GM23248 (cell line): ENCODE measurements at places on chromosomes 3 and 15.

- peak; percentile 48 for DNase-seq
Measured at GRCh38 chr3:129023909-129024308, 22.8 kb downstream of the EFCC1 start.

DNA sequence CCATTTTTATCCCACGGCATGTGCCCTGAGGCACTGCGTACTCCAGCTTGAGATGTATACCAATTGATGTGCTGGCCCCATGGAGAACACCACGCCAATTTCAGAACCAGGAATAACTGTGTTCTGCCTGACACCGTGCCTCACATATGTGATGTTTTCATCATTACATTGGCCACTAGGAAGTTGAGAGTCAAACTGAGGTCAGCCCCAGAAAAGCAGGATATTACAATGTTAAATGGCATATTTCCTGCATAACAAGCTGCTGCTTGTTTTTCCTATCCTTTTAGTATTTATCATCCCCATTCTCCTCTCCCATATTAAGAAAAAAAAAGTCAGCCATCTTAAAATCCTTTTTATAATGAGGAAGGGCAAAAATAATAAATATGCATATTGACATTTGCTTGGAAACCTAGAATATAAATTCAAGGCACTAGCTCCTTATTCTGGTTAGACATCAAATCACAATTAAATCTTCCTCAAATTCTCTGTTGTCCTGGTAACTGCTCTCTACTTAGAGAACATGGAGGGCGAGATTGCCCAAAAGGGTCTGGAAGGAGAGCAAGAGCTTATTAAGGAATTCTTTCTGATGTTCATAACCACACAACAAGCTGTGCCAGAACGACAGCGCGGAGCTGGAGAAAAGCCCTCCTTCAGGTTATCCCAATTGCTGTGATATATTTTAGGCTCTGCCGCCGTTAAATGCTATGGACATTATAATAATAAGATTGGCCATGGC lies 112.6 kb downstream of the UACA start:
- no peak for DNase-seq

- DNase-seq = no peak
Measured at GRCh38 chr3:30085486-30085885, 520.9 kb upstream of the TGFBR2 start.

DNA sequence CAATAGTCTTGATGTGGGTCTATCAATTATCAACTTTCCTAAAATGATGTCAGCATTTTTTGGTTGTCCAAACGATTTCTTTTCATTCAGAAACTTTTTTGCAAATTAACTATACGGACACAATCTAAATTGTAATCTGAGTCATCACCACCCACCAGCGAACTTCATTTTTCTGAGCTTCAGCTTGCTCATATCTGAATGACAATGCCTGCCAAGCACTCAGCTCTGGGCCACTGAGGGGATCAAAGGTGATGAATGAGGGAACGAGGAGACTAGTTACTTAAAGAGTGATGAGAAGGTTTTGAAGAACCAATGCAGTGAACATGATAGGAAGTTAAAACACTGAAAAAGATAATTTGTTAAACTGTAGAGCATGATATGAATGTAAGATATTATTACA lies 14.9 kb upstream of the TBC1D23 start:
- DNase-seq = peak; percentile 82

- no peak for DNase-seq
Measured at GRCh38 chr3:131819381-131820055, 215.3 kb downstream of the CPNE4 start.

DNA sequence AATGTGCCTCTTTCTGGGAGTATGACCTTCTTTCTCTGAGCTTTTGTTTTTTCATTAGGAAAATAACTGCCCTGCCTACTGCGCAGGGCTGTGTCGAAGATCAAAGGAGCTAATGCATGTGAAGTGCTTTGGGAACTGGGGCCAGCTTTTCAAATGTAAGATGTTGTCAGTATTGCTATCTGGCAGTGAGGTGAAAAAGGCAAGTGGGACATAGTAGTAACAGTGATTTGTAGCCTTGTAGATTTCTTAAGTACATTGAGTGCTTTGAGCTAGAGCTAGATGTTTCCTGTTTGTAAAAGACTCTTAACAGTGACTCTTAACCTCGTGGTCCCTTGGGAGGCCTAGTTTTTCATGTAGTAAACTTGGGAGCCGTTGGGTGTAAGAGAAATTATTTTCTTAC lies 126.5 kb downstream of the ECT2 start:
- DNase-seq = no peak
